ENCODE measurements at places on chromosomes 7 and 10.

- DNase-seq: no peak
These were observed 1.4 kb downstream of the FAM3C start for GRCh38 chr7:121394709-121395140.

- DNase-seq: no peak
These were observed 84.3 kb upstream of the MTPN start for GRCh38 chr7:136061433-136061832.

GRCh38 chr7:91242097-91242844 lies 22.0 kb upstream of the FZD1 start:
- no peak for DNase-seq

DNA sequence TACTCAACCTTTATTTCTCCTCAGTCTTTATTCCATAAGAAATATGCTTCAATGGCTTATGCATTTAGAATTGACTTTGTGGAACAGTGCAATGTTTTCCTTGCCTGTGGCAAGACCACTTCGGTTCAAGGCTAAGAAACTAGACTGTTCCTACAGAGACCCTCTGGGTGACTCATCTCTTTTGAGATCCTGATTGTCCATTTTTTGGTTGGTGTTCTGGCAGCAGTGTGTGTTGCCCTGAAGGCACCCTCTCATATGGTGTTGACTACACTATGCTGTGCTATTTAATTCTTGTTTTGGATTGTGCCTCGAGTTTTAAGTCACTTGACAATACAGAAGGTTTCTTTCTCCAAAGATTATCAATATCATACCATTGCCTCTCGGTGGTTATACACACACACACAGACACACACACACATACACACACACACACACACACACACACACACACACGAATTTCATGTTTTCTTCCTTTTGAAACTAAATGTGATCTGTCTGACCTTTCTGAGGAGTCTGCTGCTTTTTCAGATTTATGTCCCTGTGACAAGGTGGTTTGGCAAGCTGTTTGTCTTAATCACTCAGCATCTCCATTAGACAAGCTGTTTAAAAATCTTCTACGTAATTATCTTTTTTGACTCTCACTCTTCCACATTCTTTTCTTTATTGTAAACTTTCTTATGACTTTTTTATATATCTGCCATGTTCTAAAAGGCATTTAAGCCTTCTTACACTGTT lies 187.2 kb downstream of the VTI1A start:
- no peak for DNase-seq

GRCh38 chr7:21718391-21718790 lies 175.6 kb downstream of the DNAH11 start:
- DNase-seq: no peak

GRCh38 chr10:6072215-6072934 lies 10.2 kb upstream of the IL2RA start:
- DNase-seq: no peak

- DNase-seq: no peak
These were observed 286.6 kb downstream of the ANKRD7 start for GRCh38 chr7:118511146-118511545.

DNA sequence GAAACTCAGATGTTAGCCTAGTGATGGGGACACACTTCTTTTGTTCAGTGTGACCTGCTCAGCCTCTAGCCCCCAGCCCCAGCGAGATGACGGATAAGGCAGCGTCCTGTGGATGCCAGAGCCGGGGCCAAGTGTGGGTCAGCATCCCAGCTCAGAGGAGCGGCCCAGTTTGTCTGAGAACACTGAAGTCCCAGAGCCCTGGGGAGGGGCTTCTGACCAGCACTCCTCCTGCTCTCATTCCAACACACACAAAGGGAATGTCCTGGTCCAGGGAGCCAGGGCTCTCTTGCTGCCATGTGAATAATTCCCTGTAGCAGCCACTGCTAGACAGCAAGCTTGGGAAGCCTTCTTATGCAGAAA lies 4.5 kb upstream of the ATP6V0E2 start:
- DNase-seq: no peak

DNA sequence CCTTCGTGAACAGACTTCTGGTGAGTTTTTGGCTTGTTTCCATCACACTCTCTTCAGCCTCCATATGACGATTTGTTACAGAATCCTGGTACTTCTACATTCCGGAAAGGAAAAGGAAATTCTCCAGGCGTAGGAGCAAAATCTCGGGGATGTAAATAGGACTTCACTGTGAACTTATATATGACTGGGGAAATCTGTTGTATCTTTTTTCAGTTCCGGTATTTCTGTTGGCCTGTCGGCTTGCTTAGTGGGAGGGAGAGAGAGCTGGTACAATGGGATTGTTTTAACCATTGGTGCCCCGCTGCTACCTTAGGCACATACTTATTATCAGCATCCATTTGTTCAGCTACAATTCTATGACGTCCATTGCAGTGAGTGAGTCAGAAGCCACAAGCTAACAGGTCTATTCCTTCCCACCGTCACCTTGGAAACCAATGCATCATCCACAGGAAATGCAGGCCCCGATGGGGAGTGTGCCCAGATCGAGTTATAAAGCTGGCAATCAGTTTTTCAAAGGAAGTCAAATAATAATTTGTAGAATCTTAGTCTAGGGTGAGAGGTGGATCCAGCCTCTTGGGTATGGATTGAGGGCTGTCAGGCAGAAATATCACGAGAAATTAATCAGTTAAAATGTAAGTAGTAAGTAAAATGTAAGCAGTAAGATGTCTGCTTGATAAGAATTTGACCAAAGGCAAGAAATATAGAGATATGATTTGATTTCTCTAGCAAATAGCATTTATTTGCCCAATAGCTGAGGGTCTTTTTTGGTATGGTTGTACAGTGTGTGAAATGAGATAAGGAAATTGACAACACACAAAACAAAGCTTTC lies 92.0 kb upstream of the MKLN1 start:
- DNase-seq: peak; percentile 58

- DNase-seq: no peak
These were observed 495 bp downstream of the SFR1 start for GRCh38 chr10:104122225-104123107.

DNA sequence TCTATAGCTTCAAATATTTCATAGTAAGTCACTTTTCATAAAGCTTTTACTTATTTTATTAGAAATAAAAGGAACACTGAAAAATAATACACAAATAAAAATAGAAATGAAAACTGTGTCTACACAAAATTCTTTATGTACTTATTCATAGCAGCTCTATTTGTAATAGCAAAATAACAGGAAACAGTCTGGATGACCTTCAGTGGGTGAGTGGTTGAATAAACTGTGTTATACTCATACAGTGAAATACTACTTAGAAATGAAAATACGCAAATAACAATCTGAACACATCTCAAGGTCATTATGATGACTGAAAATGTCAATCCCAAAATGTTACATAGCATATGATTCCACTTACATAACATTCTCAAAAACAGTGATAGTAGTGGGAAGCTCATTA lies 138.7 kb upstream of the PCLO start:
- no peak for DNase-seq

- no peak for DNase-seq
These were observed 7.7 kb upstream of the OPN1SW start for GRCh38 chr7:128783143-128783861.

GRCh38 chr7:123537026-123537642 lies 2.7 kb upstream of the IQUB start:
- no peak for DNase-seq

Measured in activated T-helper 1 cell treated with Interleukin-2 at 50 U/mL for 16 hours (primary cell).